Activated B cell treated with CpG ODN at 0.5 μM for 24 hours (primary cell): ENCODE measurements at places on chromosomes 5 and 9. TPM values are rescaled to one million over a fixed set of nuclear protein-coding genes. Genes with fewer than 3 reads are reported as not detected.

- no peak for DNase-seq
Measured at GRCh38 chr5:21646469-21646868, 1206.7 kb downstream of the CDH12 start.

DNA sequence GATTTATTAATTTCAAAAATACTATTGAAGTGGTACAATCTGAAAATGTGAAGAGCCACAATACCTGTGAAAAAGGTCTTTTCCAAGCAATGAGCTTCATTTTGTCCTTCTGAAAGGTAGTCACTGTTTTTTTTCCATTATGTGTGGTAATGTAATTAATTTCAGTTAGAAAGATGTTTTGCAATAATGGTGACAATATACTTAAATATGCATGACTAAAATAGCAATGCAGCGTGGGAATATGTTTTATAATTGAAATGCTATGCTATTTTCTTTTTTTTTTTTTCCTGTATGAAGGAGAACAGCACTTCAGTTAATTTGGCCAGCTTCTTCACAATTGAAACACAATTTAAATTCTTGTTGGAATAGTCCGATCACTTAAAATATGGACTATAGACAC lies 41.9 kb downstream of the NPR3 start:
- DNase-seq = no peak

TTC23L gene
- total RNA-seq = not detected in 2 replicates

CNTFR gene
- not detected in 2 replicates for total RNA-seq

DNA sequence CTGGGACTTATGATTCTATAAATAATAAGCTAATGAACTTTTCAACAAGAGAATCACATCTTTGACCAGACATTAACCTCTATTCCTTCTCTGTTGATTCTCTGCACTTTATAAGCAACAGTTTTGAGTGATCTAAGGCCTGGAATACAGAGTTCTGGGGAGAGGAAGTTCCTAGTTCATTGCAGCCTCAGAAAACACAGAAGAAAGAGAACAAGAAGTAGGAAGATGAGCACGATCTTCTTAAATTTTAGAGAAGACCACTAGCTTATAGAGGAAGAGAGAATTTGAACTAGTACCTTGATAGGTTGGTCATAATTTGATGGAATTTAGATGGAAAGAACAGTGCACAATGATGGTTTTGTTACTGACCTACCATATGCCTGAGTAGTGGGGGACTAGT lies 8.5 kb upstream of the C9orf72 start:
- DNase-seq = no peak

FIBCD1 gene
- not detected in 2 replicates for total RNA-seq

PCDHB11 gene
- total RNA-seq = not detected in 2 replicates

- no peak for DNase-seq
Measured at GRCh38 chr9:76090330-76090729, 199.9 kb downstream of the PCSK5 start.

TYRP1 gene
- not detected in 2 replicates for total RNA-seq

- DNase-seq = no peak
Measured at GRCh38 chr5:38541174-38541725, 15.2 kb downstream of the LIFR start.

- no peak for DNase-seq
Measured at GRCh38 chr5:59525957-59526356, 367.6 kb downstream of the PDE4D start.

DNA sequence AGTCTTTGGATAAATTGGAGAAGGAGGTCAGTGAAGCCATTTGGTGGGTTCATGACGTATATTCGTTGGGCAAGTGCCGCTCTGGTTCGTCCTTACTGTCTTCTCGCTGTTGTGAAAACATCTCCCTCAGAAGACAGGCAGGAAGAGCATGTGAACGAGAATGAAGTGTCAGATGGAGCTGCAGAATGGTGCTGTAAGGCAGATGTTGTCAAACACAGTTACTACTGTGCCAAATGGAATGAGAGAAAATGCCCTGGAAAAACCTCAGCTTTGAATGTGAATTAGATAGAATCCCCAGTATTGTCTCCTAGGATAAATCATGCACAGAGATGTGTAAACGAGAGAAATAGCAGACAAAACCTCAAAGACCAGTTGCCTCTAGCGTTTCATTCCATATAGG lies 121.5 kb downstream of the CAMK4 start:
- DNase-seq = no peak

CCL19 gene
- total RNA-seq = not detected in 2 replicates

- no peak for DNase-seq
Measured at GRCh38 chr9:137421838-137422603, 941 bp downstream of the EXD3 start.

DNA sequence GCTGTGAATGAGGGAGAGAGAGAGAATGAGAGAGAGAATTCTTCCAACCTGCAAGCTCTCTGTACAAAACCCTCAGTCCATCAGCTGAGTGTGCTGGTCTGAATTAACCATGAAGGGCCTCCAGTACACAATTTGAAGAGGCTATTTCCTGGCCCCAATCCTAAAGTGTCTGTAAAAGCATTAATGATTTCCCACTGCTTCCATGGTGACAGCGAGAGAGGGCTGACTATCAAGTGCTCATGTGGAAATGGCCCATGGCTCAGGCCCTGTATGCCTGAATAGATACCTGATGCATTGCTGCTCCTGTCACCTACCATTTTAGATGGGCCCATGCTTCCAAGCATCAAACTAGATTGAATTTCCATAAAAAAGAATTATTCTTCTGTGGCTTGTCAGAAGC lies 592.4 kb downstream of the KIF4B start:
- DNase-seq = no peak

COL5A1 gene
- total RNA-seq = 0.02 TPM in 1 of 2 replicates, not detected in the other

GRCh38 chr9:84744195-84744594 lies 74.7 kb downstream of the NTRK2 start:
- no peak for DNase-seq

GRCh38 chr9:129038109-129038852 lies 1.9 kb downstream of the MIGA2 start:
- no peak for DNase-seq

DNA sequence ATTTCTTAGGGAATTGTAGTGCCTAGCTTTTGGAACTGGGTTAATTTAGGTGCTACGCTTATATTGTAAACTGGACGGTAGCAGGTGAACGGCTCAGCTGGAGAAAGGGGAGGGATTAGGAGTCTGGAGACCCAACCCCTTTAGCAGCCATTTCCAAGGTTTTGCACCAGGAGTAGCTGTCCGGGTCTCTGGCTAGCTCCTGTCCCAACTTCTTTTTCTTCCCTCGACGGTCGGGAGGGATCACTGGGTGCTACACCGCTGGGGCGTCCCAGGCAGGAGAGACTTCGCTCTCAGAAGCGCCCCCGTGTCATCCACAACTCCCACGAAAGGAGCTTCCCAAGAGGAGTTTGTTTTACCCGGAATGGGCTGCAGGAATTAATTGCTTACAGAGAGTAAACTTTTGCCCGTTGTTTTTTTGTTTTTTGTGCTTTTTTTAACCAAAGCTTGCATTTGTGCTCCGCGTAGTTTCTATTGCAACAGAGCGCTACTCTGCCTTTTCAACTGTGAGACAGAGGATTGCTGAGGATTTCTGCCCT lies 1640.9 kb upstream of the C9orf72 start:
- no peak for DNase-seq
